ENCODE measurements at places on chromosomes 1 and 21. TPM values are rescaled to one million over a fixed set of nuclear protein-coding genes. Genes with fewer than 3 reads are reported as not detected.

GRCh38 chr1:147648933-147649332, 21.4 kb downstream of the ACP6 start:
- DNase-seq: no peak

DNA sequence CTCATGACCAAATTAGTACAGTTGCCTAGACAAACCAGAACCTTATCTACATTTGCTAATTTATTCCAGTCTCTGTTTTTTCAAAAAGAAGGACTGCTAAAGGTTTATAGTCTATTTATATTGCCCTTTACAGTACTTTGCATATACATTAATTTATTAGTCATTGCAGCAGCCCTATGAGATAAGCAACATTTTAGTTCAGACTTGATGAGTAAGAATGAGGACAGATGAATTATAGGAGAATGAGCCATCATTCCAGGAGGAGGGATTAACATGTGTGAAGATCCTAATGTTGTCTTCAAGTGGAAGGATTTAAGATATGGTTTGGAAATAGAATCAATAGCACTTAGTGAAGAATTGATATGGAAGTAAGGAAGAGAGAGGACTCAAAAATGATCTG, 152.4 kb downstream of the KCTD3 start:
- peak; percentile 46 for DNase-seq

GRCh38 chr1:178119628-178120027, 25.7 kb downstream of the RASAL2 start:
- no peak for DNase-seq

DNA sequence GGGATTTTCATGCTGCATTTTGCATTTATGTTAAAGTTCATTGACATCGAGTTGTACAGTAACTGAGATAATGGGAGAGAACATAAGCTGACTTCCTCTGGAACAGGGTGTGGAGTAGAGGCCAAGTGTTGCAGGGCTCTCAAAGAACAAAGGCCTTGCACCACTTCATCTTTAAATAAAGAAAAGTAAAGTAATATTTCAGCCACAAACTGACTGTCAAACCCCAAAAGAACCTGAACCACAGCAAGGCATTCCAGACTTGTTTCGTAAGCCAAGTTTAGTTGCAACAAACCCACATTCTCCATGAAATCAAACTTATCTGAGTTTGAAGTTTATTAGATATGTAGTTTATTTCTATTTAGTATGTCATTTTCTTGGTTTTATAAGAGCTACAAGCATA, 19.1 kb upstream of the HMGCS2 start:
- no peak for DNase-seq

GRCh38 chr1:160351629-160352028, 8.4 kb downstream of the NCSTN start:
- DNase-seq: no peak

GRCh38 chr21:14688412-14688811, 142.3 kb upstream of the SAMSN1 start:
- DNase-seq: no peak

DNA sequence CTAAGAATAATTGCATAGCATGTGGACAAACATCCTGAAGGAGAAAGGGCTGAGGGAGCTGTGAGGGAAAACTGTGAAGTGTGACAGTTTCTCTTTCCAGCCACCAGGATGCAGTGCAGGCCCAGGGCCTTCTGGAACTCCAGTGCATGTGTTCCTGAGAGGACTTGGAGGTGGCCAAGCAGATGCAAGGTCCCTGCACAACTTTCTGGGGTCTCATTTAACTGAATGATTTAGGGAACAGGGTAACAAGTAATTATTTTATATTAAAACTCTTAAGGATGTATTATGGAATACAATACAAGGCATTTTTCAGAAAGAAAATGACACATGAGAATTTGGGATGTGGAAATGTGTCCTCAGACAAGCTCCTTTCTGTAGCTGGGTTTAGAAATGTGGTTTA, 61.2 kb upstream of the MCOLN3 start:
- DNase-seq: peak; percentile 57

DNA sequence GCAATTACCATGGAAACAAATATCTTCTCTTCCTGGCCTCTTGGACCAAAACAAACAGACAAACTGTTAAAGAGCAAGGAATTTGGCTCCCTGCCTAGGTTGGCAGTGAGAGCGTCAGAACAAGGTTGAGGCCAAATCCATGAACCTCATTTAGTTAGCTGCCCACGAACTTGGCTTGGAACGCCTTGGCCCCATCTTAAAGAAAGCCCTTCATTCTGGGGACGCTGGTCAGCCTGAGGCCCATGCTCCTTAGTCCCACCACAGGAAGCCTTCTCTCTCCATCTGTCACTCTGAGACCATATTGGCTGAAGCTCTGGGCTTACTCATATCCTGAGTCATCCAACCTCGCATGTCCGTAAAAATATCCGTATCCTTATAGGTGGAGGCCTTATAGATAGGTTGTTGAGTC, 62.4 kb upstream of the DIRAS3 start:
- DNase-seq: peak; percentile 90

DNA sequence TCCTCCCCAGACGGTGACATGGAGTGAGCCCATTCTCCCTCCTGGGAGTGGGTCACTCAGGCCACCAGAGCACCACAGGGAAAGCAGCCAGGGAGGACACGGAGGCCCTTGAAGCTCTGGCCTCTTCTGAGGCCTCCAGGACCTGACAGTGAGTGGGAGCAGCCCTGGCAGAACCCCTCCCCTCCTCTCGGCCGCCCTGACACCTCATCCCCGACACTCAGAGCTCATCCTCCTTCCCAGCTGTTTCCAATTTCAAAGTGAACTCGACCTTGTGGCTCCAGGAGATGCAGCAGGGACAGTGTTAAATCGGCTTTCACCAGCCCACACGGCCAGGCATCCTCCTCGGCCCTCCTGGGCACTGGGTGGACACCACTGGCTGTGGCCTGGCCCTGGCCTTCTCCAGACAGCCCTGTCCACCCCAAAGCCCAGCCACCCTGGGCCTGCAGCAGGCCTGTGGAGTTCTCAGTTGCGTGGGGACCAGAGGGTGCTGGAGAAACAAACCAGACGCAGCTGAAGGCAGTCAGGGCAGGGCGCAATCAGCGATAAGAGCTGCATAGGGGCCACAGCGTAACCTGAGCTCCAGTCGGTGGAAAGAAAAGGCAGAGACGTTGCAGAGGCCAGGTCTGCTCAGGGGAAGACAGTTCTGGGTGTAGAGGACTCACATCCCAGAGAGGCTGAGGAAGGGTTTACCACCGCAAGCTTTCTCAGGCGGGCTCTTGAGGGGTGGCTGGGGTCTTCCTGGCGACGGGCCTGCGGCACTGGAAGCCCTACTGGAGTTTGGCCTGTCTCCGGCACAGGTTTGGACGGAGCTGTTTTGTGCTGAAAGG, 27.1 kb downstream of the FTCD start:
- DNase-seq: no peak

ATP6V0B gene
- 211 TPM for total RNA-seq

All from HFFc6 (cell line).